ENCODE measurements at places on chromosomes 4 and X. TPM values are rescaled to one million over a fixed set of nuclear protein-coding genes. Genes with fewer than 3 reads are reported as not detected.
A peak's percentile ranks its signal among the peaks of the same experiment; 100 is the strongest.

Gene P2RY8
- total RNA-seq, result 0.25 TPM

Gene MSX1
- total RNA-seq, result 6.6 TPM

Gene LAGE3
- 25.6 TPM for total RNA-seq

Gene HAND2
- total RNA-seq, result 5.0 TPM

Gene AMER1
- 8.0 TPM for total RNA-seq

Gene UBQLN2
- 36.0 TPM for total RNA-seq

Gene KLHL4
- total RNA-seq, result not detected

Gene CLNK
- 0.52 TPM for total RNA-seq

Gene TEX13B
- total RNA-seq, result not detected

Gene TMEM184C
- total RNA-seq, result 18.3 TPM

Gene SSX4B
- total RNA-seq, result not detected

Gene CHST7
- total RNA-seq, result 5.8 TPM

Gene BEND4
- total RNA-seq, result not detected

Gene MAGEA2
- not detected for total RNA-seq

Gene TRAM1L1
- total RNA-seq, result 4.0 TPM

Gene TSR2
- total RNA-seq, result 20.0 TPM

DNA sequence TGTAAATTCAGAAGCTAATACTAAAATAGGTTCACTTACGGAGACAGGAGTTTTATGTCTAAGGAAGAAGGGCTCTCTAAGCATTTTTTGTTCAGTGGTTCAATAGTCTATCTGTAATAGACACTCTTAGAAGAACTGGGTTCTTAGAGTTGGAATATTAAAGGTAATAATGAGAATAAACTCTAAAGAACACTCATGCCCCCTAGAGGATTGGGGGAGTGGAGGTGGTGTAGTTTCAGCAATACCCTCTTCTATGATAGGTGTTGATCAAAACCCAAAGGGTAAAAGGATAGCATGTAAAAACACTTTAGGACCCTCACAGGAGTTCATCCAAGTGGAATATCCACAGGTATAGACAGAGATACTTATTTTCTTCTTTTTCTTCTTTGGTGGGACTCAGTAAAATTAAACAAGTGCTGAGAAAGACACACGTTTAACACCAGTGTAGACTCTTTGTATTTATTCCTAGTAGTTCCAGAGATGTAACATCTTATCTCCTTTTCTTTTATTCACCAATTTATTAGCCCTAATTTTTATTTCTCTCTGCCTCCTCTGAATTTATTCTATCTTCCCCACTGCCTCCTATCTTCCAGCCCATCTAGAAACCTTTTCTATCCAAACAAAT lies 25.7 kb upstream of the MND1 start:
- H3K4me3 ChIP-seq, result no peak overlapping the region
- no peaks in the 10 kb centered on the region for H3K4me1 ChIP-seq
- no peaks in the 10 kb centered on the region for H3K27me3 ChIP-seq
- no peak overlapping the region for H3K27ac ChIP-seq
- no peak for DNase-seq
- H3K36me3 ChIP-seq, result peaks cover 13% of the 10 kb centered on the region

GRCh38 chr4:129334136-129334535 lies 238.2 kb downstream of the C4orf33 start:
- H3K36me3 ChIP-seq, result no peaks in the 10 kb centered on the region
- H3K27me3 ChIP-seq, result no peaks in the 10 kb centered on the region
- H3K27ac ChIP-seq, result no peak overlapping the region

- peaks cover 21% of the 10 kb centered on the region for H3K4me1 ChIP-seq
- DNase-seq, result no peak
- no peaks in the 10 kb centered on the region for H3K27me3 ChIP-seq
- H3K4me3 ChIP-seq, result no peak overlapping the region
- peaks cover 15% of the 10 kb centered on the region for H3K36me3 ChIP-seq
- H3K27ac ChIP-seq, result no peak overlapping the region
Observed at GRCh38 chr4:82903737-82904136, 3.2 kb downstream of the THAP9 start.

GRCh38 chrX:71664889-71665491 lies 2.4 kb upstream of the LOC101059915 start:
- no peak for DNase-seq
- no peaks in the 10 kb centered on the region for H3K27me3 ChIP-seq
- H3K4me1 ChIP-seq, result peaks cover 3% of the 10 kb centered on the region
- H3K4me3 ChIP-seq, result no peak overlapping the region
- no peaks in the 10 kb centered on the region for H3K36me3 ChIP-seq

DNA sequence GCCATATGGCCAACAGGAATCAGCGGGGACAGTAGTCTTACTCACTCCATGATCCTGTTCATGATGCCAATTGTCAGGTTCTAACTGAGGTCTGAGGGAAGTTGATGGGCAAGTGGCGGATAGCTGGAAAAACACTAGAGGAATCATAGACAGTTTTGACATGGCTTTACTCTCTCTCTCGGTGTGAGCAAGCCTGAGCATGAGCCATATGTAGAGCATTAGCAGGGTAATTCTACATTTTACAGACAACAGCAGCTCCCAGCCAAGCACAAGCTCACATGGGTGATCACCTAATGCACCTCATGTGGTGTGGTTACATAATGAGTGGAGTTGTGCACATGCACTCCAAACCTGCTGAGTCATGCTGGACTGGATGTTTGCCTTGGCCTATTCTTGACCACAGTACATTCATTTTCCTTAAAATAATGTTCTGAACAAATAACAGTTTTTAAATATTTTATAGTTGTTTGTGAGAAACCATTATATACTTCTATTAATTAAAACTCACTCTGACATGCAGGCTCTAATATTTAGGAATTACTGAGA lies 429.2 kb downstream of the GPAT3 start:
- H3K27ac ChIP-seq, result no peak overlapping the region
- no peak overlapping the region for H3K4me3 ChIP-seq

GRCh38 chr4:21699446-21699845 lies 249.1 kb downstream of the KCNIP4 start:
- no peaks in the 10 kb centered on the region for H3K4me1 ChIP-seq

GRCh38 chrX:3403748-3404147 lies 57.3 kb upstream of the MXRA5 start:
- H3K4me3 ChIP-seq, result no peak overlapping the region
- H3K36me3 ChIP-seq, result no peaks in the 10 kb centered on the region
- H3K27me3 ChIP-seq, result no peaks in the 10 kb centered on the region
- no peak for DNase-seq

GRCh38 chr4:2761035-2761923 lies 5.1 kb upstream of the TNIP2 start:
- peak; percentile 52 for DNase-seq
- peaks cover 18% of the 10 kb centered on the region for H3K4me1 ChIP-seq
- H3K36me3 ChIP-seq, result no peaks in the 10 kb centered on the region
- no peaks in the 10 kb centered on the region for H3K27me3 ChIP-seq
- H3K27ac ChIP-seq, result no peak overlapping the region
- H3K4me3 ChIP-seq, result no peak overlapping the region

- H3K36me3 ChIP-seq, result no peaks in the 10 kb centered on the region
- no peak overlapping the region for H3K4me3 ChIP-seq
- H3K4me1 ChIP-seq, result peaks cover 4% of the 10 kb centered on the region
Observed at GRCh38 chr4:182938205-182938645, 21.0 kb upstream of the DCTD start.

- H3K36me3 ChIP-seq, result no peaks in the 10 kb centered on the region
- H3K27ac ChIP-seq, result no peak overlapping the region
- H3K4me1 ChIP-seq, result no peaks in the 10 kb centered on the region
- DNase-seq, result no peak
Observed at GRCh38 chr4:144572660-144573059, 73.3 kb upstream of the HHIP start.

GRCh38 chr4:185682236-185682635 lies 129.8 kb downstream of the SORBS2 start:
- no peak overlapping the region for H3K27ac ChIP-seq
- no peak for DNase-seq
- no peak overlapping the region for H3K4me3 ChIP-seq
- no peaks in the 10 kb centered on the region for H3K4me1 ChIP-seq
- H3K27me3 ChIP-seq, result no peaks in the 10 kb centered on the region
- H3K36me3 ChIP-seq, result no peaks in the 10 kb centered on the region

- H3K36me3 ChIP-seq, result no peaks in the 10 kb centered on the region
- no peaks in the 10 kb centered on the region for H3K4me1 ChIP-seq
- no peak overlapping the region for H3K4me3 ChIP-seq
- H3K27me3 ChIP-seq, result no peaks in the 10 kb centered on the region
- H3K27ac ChIP-seq, result no peak overlapping the region
Observed at GRCh38 chrX:123475068-123475724, 257.7 kb downstream of the THOC2 start.

- no peak overlapping the region for H3K27ac ChIP-seq
- peaks cover 14% of the 10 kb centered on the region for H3K4me1 ChIP-seq
- no peak overlapping the region for H3K4me3 ChIP-seq
- no peaks in the 10 kb centered on the region for H3K36me3 ChIP-seq
- no peaks in the 10 kb centered on the region for H3K27me3 ChIP-seq
Observed at GRCh38 chr4:88109123-88109881, 49.1 kb downstream of the ABCG2 start.

DNA sequence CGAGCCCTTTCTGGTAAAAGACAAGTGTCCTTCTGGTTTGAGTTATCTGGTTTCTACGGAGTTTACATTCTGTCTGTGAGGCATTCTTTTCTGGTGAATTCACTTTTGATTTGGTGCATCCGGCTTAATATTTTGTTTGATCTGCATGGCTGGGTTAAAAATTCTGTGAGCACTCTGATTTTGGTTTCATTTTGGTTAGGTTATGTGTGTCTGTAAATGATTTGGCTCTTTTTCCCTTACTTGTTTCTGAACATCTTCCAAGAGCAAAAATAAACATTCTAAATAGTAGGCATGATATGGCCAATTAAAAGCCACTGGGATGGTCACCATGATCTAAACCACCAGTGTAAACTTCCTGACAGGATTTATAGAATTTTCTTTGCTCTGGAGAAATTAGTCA lies 85.7 kb upstream of the PTPN13 start:
- no peak overlapping the region for H3K27ac ChIP-seq
- no peaks in the 10 kb centered on the region for H3K36me3 ChIP-seq
- DNase-seq, result no peak
- no peaks in the 10 kb centered on the region for H3K27me3 ChIP-seq

DNA sequence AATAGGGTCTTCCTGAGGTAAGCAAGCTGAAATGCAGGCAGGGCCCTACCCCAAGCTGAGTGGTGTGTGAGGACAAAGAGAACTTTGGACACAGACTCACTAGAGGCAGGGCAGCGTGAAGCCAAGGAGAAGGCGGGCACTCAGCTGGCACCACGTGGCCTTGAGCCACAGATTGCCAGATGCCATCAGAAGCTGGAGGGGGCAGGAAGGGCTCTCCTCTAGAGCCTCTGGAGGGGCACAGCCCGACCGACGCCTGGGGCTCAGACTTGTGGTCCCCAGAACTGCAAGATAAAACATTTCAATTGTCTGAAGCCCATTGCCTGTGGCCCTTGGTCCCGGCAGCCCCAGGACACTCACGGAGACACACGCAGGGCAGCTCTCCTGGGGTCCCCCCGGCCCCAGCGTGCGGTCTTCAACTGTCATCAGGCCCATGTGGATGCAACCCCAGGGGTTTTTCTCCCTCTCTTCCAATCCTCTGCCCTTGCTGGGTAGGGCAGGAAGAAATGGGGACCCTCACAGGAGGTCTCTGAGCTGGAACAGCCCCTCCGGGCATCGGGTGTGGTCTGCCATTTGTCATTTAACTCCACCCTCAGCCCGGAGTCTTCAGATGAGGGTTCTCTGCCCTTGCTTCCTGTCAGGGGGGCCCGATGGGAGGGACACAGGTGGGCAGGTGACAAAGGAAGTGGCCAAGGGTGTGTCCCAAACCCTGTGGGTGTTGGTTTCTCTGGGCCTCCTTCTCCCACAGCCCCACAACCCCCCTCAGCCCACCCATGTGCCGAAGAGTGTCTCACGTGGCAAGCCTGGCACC lies 22.2 kb downstream of the HMX1 start:
- peaks cover 92% of the 10 kb centered on the region for H3K27me3 ChIP-seq
- DNase-seq, result peak; percentile 46
- no peak overlapping the region for H3K4me3 ChIP-seq
- no peaks in the 10 kb centered on the region for H3K36me3 ChIP-seq
- no peak overlapping the region for H3K27ac ChIP-seq
- no peaks in the 10 kb centered on the region for H3K4me1 ChIP-seq

DNA sequence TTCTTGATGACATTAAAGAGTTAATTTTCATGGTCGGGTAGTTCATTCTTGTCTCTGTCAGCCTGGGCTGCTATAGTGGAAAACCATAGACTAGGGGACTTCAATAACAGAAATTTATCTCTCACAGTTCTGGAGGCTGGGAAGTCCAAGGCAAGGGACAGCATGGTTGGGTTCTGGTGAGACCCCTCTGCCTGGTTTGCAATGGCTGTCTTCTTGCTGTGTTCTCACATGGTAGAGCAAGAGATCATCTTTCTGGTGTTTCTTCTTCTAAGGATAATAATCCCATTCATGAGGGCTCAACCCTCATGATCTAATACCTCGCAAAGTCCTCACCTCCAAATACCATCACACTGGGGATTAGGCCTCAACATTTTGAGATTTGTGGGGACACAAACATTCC lies 50.1 kb downstream of the RHOH start:
- H3K4me1 ChIP-seq, result no peaks in the 10 kb centered on the region
- no peaks in the 10 kb centered on the region for H3K36me3 ChIP-seq
- H3K4me3 ChIP-seq, result no peak overlapping the region
- no peaks in the 10 kb centered on the region for H3K27me3 ChIP-seq
- no peak for DNase-seq

DNA sequence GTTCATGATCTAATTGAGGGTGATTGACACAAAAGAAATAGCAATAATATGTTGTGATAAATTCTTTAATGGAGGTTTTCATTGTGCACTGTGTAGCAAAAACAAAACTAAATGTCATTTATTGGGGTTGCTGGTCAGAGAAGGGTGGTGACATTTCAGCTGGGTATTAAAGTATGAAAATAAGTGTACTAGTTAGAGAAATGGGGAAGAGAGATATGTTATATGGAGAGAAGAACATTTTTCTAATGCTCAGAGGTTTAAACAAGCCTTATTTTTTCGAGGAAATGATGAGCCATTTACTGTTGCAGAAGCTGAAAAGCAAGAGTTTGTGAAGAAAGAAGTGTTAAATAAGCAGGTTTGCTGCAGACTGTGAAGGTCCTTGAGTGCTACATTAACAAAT lies 142.7 kb upstream of the PAQR3 start:
- no peaks in the 10 kb centered on the region for H3K27me3 ChIP-seq
- no peak overlapping the region for H3K4me3 ChIP-seq
- H3K36me3 ChIP-seq, result no peaks in the 10 kb centered on the region

- H3K36me3 ChIP-seq, result no peaks in the 10 kb centered on the region
- no peak for DNase-seq
- H3K27ac ChIP-seq, result no peak overlapping the region
- H3K4me1 ChIP-seq, result no peaks in the 10 kb centered on the region
Observed at GRCh38 chrX:22351076-22351475, 78.4 kb downstream of the CBLL2 start.

GRCh38 chr4:175339100-175339707 lies 421.0 kb downstream of the ADAM29 start:
- no peaks in the 10 kb centered on the region for H3K27me3 ChIP-seq
- no peak for DNase-seq
- H3K27ac ChIP-seq, result no peak overlapping the region
- no peak overlapping the region for H3K4me3 ChIP-seq

GRCh38 chr4:181307824-181308223 lies 935.4 kb upstream of the TENM3 start:
- H3K4me3 ChIP-seq, result no peak overlapping the region
- no peak for DNase-seq
- no peaks in the 10 kb centered on the region for H3K36me3 ChIP-seq
- no peaks in the 10 kb centered on the region for H3K27me3 ChIP-seq

GRCh38 chr4:30825008-30825770 lies 105.0 kb downstream of the PCDH7 start:
- no peaks in the 10 kb centered on the region for H3K4me1 ChIP-seq
- H3K27me3 ChIP-seq, result no peaks in the 10 kb centered on the region
- H3K27ac ChIP-seq, result no peak overlapping the region
- no peaks in the 10 kb centered on the region for H3K36me3 ChIP-seq

GRCh38 chr4:112819729-112820128 lies 182.8 kb downstream of the LARP7 start:
- no peak overlapping the region for H3K27ac ChIP-seq
- peaks cover 16% of the 10 kb centered on the region for H3K4me1 ChIP-seq
- H3K4me3 ChIP-seq, result no peak overlapping the region
- H3K36me3 ChIP-seq, result no peaks in the 10 kb centered on the region
- DNase-seq, result no peak
- H3K27me3 ChIP-seq, result no peaks in the 10 kb centered on the region
